ENCODE measurements at places on chromosomes 11 and 22.

GRCh38 chr11:106745941-106746340, 272.3 kb downstream of the GUCY1A2 start:
- DNase-seq: no peak

GRCh38 chr11:126282736-126283591, at the start of gene TIRAP:
Gene TIRAP (plus strand): TSS chr11:126283093. CDS start chr11:126290895, 7,802 bp downstream.
- DNase-seq: no peak

DNA sequence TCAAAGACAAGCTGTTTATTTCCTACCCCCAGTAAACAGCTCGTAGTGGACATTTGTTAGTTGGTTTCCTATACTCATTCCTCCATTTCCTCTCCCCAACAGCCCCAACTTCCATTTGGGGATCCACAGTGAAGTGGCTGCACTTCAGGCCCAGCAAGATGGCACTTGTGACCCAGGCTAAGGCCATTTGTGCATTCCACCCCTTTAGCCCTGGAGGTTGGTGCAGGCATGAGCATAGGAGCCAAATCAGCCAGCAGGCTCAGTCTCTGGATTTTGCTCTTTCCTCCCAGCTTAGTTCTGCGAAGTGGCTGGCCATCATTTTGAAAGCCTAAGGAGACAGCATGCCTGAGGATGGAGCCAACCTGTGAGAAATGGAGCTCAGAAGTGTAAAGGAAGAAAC, 122.9 kb downstream of the MPPED2 start:
- no peak for DNase-seq

- DNase-seq: no peak
Observed at GRCh38 chr11:58301576-58301975, 33.5 kb upstream of the OR10W1 start.

DNA sequence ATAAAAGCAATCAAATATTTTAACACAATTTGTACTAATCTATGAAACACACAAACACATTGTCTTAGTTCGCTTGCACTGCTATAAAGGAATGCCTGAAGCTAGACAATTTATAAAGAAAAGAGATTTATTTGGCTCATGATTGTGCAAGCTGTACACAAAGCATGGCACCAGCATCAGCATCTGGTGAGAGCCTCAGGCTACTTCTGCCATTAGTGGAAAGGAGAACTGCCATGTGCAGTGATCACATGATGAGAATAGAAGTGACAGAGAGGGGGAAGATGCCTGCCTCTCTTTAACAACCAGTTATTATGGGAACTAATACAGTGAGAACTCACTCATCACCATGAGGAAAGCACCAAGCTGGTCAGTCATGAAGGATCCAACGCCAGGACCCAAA, 105.1 kb downstream of the GUCY1A2 start:
- DNase-seq: no peak

DNA sequence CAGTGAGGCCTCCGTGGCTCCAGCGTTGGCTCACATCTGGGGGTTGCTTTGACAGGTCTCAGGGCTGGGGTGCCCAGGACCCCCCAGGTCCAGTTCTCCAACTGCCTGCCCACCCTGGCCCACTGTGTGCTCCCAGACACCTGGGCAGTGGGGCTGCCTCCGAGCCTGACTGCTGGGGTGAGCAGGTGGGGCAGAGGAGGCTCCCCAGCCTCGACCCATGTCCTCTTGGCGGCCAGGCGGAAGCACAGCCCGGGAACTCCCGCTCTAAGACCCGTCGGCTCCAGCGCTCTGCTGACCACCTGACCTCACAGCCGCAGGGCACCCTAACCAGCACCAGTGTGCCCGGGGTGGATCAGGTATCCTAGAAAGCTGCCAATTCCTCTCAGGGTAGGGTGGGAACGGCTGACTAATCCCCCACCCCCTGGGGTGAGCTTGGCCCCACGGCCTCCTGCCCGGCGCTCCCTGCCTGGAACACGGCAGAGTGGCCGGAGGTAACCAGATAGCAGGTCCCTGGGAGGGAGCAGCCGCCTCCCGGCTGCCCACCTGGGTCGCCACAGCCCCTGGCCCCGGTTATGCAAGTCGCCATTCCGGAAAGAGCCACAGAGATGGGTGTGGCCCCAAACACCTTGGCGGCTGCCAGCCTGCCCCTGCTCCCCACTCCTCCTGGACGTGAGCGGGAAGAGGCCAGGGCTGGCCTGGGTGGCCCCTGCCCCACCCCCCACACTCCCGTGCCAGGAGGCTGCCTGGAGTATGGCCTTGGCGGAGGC, 19.2 kb upstream of the MUC5B start:
- no peak for DNase-seq

- peak; percentile 25 for DNase-seq
Observed at GRCh38 chr22:37498289-37498909, 12.2 kb upstream of the MFNG start.

- no peak for DNase-seq
Observed at GRCh38 chr11:88015170-88015569, 160.1 kb downstream of the RAB38 start.

DNA sequence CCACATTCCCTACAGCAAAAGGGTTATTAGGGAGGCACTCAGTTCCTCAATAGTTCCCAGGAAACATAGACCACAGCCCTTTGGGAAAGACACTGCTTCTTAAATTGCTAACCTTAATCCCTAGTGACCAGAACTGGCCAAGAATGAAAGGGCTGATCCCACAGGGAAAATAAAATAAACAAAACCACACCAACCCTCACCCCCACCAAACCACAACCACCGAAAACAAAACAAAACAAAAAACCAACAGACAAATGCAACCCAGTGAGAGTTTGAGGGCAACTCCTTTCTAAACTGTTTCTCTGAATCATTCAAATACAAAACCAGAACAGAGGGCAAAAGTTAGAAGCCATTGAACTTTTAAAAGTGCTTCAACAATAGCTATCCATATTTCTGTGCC, 57.2 kb downstream of the NAV2 start:
- DNase-seq: no peak

DNA sequence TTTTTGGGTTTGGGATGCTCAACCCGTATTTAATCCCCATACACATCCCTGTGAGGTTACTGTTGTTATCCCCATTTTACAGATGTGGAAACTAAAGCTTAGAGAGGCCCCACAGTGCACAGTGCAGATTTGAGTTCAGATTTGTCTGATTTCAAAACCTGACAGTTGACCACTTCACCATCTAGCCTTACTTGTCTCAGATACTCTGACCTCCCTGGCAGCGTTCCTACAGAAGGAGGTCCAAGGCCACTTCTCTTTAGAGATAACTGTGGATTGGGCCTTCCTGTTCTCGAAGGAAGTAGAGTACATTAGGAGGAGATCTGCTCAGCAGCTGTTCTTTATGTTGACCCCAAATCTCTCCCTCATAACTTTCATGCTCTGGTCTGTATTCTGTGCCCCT, 46.7 kb upstream of the CTTN start:
- DNase-seq: no peak

GRCh38 chr11:12540075-12540680, 134.0 kb upstream of the TEAD1 start:
- DNase-seq: no peak

- DNase-seq: no peak
Observed at GRCh38 chr11:11502263-11502861, 119.4 kb downstream of the GALNT18 start.

- DNase-seq: no peak
Observed at GRCh38 chr11:107331728-107332127, 125.9 kb downstream of the CWF19L2 start.

DNA sequence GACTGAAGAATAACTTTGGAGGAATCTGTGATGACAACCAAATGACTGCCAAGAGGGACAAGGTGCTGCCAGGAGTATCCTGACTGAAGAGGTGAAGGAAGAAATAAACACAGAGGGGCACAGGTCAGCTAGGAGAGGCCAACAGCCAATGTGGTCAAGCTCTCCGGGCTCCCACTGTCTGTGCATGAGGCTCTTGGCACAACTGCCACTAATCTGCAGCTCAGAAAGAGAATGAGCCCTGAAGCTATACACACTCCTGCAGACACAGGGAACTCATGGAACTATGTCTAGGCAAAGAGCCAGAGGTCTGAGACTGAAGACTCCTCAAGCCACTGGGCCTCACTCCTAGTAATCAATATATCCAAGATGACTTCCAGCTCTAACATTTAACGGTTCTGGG, 7.0 kb downstream of the THRSP start:
- no peak for DNase-seq

GRCh38 chr11:130050257-130050656, 19.4 kb upstream of the APLP2 start:
- no peak for DNase-seq

GRCh38 chr11:12143461-12144258, 33.3 kb downstream of the MICAL2 start:
- no peak for DNase-seq

- DNase-seq: no peak
Observed at GRCh38 chr11:115199481-115200069, 304.6 kb downstream of the CADM1 start.

GRCh38 chr11:15227011-15227410, 112.3 kb downstream of the INSC start:
- no peak for DNase-seq

DNA sequence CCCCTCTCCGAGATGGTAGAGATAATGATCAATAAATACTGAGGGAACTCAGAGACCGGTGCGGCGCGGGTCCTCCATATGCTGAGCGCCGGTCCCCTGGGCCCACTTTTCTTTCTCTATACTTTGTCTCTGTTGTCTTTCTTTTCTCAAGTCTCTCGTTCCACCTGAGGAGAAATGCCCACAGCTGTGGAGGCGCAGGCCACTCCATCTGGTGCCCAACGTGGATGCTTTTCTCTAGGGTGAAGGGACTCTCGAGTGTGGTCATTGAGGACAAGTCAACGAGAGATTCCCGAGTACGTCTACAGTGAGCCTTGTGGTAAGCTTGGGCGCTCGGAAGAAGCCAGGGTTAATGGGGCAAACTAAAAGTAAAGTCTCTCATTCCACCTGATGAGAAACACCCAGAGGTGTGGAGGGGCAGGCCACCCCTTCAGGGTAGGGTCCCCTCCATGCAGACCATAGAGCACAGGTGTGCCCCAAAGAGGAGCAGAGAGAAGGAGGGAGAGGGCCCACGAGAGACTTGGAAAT, 43.2 kb downstream of the IGLL1 start:
- no peak for DNase-seq

DNA sequence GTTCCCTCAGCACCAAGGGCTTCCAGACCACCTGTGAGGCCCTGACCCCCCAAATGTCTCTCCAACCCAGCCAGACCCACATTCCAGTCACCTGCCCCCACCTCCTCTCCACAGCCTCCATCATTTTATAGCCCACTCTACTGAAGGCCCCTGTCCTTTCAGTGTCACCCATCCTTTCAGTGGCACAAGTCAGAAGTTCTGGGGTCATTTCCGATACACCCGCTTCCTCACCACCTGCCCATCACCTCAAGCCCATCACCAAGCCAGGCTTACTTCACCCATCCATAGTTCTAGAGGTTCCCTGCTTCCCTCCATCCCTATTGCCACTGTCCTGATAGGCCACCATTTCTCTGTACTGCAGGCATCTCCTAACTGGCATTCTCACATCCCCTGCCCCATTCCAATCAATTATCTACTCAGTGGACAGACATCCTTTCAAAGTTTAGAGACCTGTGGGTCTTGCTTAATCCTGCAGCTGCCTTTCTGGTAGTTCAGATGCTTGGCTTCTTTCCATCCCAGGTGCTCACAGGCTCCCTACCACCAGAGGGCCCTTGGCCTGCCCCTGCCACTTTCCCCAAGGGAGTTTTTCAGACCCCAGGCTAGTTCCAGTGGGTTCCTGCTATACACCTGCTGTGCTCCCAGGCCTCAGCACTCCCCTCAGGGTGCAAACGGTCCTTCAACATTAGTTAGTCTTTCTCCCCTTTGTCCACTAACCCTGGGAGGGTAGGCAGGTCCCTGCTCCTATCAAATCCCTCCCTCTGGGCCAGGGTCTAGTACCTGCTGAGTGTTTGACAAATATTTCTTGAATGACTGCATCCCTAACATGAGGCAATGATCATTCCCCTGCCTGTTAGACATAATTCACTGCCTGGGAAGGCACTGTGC, 7.6 kb downstream of the KCNQ1OT1 start:
- no peak for DNase-seq

DNA sequence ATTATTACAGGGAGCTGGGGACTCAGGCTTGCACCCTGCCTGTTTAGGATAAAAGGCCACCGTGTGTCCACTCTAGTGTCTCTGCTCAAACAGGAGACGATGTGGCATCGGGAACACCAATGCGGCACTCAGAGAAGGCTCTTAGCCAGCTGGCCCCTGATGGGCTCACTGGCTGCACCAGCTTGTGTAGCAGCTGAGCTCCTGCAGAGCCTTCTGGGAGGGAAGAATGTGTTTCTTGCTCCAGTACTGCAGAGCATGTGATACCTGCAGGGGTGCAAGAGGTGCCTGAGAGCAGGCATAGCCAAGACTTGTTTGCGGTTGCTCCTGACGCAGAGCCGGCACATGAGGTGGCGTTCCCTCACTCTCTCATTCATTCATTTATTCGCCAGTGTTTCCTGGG, 44.4 kb upstream of the KCNQ1OT1 start:
- DNase-seq: no peak

DNA sequence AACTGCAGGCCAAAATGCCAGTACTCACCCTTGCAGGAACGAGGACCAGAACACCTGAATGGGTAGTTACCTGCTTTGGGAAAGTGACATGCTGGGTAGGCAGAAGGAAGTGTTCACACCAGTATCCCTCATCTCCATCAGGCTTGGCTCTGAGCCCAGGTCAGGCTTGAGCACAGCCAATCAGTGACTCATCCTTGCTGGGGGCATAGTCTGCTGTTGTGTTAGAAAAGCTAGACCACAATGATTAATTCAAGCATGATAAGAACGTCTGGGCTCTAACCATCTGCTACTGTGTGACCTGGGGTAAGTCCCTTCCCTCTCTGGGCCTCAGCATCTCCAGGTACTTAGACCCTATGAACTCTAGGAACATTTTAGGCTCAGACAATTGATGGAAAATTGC, 450.4 kb downstream of the MIAT start:
- DNase-seq: no peak

DNA sequence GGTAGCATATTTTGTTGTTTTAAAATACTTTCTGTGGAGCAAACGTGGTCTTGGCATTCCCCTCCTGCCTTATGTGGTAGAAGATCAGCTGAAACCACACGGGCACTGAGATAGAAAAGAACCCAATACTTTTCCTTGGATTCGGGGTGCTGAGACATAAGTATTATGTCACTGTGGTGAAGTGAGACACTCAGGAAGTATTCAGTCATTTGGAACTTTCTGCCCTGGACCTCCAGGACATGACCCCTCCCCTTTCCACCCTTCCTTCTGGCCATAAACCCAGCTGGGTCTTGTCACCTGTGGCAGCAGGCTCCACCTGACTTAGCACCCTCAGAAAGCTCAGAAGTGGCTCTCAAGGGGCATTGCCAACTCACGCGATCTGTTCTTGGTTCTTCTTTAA, 123.4 kb downstream of the SWAP70 start:
- no peak for DNase-seq

Data from stimulated activated CD8-positive, alpha-beta memory T cell treated with anti-CD3 and anti-CD28 coated beads, Interleukin-4, amount 100 ng/mL, for 4 hours (primary cell).